ENCODE measurements at places on chromosomes 3 and 15.

DNA sequence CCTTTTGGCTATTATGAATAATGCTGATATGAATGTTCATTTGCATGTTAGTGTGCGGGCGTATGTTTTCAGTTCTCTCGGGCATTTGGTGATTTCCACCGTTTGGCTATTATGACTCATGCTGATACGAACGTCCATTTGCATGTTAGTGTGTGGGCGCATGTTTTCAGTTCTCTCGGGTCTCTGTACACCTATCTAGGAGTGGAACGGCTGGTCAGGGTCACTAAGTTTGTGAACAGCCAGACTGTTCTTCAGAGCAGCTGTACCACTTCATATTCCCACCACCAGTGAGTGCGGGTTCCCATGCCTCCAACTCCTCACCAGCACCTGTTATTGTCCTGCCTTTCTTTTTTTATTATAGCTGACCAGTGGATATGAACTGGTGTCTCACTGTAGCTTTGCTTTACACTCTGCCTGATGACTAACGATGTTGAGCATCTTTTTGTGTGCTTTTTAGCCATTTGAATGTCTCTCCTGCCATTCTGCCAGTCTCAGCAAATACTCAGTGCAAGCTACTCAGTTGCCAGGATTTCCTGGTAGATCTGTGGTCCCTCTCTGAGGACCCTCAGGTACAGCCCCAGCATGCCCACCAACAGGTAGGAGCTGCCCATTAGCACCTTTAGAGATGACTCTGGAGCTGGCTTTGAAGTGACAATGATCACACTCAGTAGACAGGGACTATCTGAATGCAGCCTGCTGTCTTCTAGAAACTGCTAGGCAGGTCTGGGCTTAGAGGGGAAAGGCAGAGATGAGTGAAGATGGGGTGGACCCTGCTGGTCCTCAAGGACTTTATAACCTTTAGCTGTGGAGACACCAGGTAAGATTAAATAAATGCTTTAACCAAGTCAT lies 141.1 kb downstream of the XXYLT1 start:
- no peak for DNase-seq

GRCh38 chr3:67458896-67459530 lies 195.4 kb downstream of the SUCLG2 start:
- DNase-seq = no peak

GRCh38 chr15:66851311-66852063 lies 149.5 kb downstream of the SMAD6 start:
- DNase-seq = peak; percentile 65

GRCh38 chr3:76866729-76867408 lies 173.0 kb upstream of the ROBO2 start:
- no peak for DNase-seq

DNA sequence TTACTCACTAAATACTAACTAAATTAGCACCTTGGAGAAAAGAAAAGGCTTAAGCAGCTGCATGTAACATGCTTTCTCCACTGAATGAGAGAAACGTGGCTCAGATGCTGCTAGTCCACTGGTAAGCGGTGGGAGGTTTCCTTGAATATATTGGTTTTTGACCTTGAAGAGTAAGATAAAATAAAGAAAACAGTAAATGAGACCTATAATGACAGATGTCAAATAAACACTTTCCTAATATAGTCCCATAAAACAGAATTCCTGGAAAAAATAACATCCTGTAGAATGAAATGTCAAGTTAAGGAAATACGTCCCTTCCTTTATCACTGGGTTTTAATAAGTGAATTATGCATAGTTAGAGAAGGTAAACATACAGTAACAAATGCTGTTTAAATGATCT lies 215.0 kb downstream of the DPH6 start:
- DNase-seq = no peak

- DNase-seq = no peak
These were observed 108.7 kb upstream of the ALDH1A3 start for GRCh38 chr15:100770661-100771584.

GRCh38 chr3:51718547-51719409 lies 11.9 kb downstream of the GRM2 start:
- no peak for DNase-seq

DNA sequence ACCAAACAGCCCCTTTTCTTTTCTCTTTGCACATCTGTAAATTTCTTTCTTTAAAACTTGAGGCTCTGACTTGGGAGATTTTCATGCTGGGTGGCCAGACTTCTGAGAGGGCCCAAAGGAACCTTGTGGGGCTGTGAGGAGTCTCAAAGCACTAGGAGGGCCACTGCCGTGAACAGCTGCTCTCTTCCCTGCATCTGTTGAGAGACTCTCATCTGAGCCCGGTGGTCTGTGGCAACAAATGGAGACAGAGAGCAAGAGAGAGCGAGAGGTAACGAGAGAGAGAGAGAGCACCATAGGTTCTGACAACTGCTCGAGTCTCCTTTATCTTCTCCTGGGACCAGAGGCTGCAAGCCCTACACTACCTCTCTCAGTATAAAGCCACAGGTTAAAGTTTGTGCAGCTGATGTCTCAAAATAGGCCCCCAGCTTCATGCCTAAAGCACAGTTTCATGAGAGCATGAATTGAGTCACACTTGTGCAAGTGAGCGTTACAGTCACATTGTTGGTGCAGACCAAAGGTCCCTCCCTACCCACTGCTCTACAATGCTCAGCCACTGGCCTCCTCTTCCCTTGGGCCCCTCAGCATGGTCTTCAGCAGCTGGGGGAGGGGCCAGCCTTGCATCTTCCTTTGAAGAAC lies 60.7 kb downstream of the ZNF621 start:
- DNase-seq = no peak

- DNase-seq = no peak
These were observed 93.1 kb downstream of the FRMD5 start for GRCh38 chr15:44101944-44102343.

DNA sequence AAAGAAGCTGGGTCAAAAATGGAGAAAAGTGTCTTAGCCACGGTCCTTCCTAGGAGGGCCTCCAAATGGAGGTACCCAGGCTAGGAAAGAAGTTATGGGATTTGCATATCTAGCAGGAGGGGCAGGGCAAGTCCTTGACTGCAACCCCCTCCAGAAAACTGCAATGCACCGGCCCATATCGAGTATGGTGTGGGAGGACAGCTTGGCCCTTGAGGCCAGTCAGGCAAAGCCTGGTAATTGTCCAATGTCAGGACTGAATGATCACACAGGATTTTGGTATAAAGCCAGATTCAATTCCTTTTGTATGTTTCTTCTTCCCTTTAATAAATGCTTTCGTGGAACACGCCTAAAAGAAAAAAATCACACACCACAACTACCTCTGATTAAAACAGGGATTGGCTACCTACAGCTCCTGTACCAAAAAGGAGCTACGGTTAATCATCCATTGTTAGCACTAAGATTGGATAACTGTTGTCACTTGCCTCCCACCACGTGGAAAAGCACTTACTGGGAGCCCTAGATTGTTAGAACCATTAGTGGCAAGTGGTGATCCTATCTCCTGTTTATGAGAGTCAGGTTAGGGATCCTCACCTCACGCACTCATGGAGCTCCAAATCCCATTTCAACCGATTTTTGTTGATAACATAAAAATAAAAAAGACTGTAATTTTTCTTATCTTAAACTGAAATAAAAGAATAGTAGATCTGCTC lies 1.2 kb downstream of the ZNF770 start:
- DNase-seq = no peak

- no peak for DNase-seq
These were observed 392.8 kb upstream of the RORA start for GRCh38 chr15:61621865-61622264.

DNA sequence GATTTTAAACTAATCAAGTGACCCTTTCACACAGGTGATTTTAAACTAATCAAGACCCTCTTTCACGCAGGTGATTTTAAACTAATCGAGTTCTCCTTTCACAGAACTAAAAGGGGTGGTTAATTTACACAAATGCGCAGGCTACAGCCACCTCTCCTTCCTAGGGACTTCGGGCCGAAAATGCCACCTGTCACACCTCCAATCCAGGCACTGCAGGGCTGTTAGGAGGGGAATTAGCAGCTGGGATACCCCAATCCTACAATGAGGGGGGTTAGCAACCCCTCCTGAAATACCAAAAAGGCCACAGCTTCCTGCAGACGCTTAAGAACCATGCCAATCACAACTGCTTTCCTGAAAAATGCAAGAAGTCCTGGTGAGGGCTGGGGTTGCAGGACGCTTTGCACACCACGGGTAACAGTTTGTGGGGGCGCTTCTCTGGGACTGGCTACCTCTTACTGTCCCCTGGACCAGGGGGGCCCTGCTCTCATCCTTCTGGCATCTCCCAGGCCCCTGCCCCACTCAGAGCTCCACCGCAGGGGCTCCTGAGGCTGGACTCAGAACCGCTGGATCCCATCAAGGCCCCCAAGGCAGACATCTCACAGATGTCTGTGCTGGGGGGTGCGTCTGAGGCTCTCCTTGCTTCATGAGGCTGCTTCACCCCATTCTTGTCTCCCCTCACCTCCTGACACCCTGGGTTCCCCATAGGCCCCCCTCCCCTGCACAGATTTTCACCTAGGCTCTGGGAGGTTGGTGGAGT lies 145.9 kb downstream of the OR4M2 start:
- no peak for DNase-seq

DNA sequence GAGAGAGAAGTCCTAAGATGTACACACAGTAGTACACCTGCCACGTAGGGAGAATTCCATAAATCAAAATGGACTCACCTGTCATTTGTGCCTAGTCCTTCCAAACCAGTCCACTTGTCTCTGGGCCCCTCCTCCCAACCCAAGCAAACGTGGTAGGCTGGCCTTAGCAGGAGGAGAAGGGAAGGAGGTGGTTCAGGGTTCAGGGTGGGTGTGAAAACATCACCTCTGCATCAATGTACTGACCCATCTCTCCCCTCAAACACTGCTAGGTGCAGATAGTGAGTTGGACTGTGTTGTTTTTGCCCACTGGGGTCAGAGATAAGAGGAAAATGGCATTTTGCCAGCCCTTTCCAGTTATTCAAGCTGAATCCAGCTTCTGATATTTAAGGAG lies 99.3 kb downstream of the MME start:
- DNase-seq = no peak

DNA sequence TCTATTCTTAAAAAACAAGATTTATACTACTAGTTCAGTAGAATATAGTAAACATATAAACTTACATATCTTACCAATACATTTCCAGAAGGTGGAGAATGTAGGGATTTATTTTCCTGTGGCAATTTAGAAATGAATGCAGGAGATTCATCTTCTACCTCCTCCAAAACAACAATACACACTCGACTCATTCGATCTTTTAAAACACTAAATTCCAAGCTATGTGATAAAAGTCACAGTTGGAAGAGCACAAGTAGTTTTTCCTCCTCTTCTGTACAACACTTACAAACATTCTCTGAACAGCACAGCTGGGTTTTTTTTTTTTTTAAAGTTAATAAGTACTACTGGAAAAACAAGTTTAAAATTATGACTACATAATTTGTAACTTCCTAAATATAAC lies 1.4 kb downstream of the ANKRD28 start:
- DNase-seq = no peak

DNA sequence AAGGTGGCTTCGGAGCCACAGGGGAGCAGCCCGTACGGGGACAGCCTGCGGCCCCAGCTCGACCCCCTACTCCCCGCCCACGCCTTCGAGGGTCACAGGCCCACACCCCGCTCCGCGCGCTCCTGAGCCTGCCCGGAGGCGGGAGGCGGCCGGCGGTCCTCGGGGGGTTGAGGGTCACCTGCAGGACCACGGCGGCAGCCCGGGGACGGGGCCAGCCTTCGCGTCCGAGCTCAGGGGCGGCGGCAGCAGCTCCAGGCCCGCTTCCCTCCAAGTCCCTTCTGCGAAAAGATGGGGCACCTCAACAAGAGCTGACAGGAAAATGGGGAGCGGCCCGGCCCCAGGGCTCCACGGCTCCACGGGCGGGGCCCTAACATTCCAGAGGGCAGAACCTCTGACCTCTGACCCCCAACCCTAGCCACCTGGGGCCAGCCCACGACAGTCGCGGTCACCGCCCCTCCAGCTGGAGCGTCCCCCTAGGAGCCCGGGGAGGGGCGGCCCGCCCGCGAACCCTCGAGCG lies 428 bp downstream of the LYSMD4 start:
- DNase-seq = no peak

DNA sequence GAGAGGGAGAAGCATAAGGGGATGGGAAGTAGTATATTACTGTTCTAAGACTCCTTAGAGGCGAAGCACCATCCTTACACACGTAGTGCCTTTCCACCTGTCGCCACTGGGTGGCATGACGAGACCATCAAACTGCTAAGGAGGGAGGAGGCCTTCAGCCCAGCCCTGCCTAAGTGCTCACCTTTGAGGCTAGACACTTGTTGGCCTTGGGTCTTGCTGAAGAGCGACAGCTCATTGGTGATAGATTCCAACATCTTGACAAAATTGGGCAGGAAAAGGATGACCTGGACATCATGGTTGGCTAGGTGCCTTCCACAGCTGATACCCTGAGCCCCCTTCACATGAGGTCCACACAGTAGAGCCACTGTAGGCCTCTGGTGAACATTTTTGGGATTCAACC lies 19.6 kb downstream of the CLK3 start:
- peak; percentile 56 for DNase-seq

GRCh38 chr15:57382969-57383368 lies 6.7 kb downstream of the CGNL1 start:
- DNase-seq = no peak

- no peak for DNase-seq
These were observed 17.9 kb upstream of the RPP14 start for GRCh38 chr3:58288011-58288728.

DNA sequence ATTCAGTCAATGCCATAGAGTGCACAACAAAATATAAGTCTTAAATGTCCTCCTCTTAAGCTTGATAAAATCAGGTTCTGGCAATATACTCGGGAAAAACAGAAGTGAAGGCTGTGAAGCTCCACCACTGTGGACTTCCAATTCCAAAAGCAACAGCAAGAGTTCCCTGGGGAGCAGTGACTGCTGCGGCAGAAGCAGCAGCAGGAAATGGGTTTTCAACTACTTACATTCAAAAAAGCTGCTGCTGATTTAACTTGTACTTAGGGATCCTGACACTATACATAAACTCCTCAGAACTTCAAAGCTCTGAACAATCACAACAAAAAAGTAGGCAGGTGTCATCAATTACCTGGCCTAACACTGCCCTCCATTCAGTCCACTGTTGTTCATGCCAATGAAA lies 4.7 kb downstream of the CEP152 start:
- no peak for DNase-seq

- no peak for DNase-seq
These were observed 80.1 kb upstream of the GBE1 start for GRCh38 chr3:81841540-81841939.

GRCh38 chr15:38867556-38867955 lies 302.9 kb upstream of the RASGRP1 start:
- DNase-seq = no peak

GRCh38 chr3:67515778-67516177 lies 138.6 kb downstream of the SUCLG2 start:
- no peak for DNase-seq

GRCh38 chr15:37837276-37837675 lies 97.2 kb upstream of the TMCO5A start:
- no peak for DNase-seq

DNA sequence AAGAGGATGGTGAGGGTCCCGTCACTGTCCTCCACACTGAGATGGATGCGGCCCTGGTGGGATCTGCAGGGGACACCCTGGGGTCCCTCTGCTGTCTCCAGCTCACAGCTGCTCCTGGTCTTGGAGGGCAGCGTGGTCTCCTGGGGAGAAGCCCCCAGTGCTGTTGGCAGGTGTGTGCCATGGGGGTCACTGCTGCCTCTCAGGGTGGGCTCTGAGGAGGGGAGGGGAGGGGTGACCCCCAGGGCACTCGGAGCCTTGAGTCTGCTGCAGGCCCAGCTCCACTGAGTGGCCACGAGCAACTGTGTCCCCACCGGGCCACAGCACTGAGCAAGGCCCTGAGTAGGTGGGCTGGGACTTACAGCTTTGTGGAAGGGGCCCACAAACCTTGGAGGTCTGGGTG lies 34.7 kb downstream of the KLHL25 start:
- DNase-seq = no peak

GRCh38 chr3:193960487-193961274 lies 175.3 kb upstream of the HES1 start:
- no peak for DNase-seq
